ENCODE measurements at places on chromosomes 11 and 22.

DNA sequence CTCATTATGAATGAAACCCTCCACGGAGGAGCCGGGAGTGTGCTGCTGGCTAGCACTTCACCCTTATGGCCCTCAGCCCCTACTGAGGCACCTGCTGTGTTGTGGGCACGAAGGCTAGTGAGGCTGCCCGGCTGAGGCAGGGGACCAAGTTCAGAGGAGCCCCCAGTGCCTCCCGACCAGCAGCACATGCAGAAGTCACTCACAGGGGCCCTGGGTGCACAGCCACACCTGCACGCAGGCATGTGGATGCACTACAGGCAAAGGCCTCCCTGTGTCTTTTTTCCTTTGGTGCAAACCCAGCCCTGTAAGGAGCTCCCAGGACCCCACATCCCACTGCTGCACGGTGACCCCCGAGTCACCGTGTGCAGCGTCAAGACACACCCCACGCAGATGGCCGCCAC, 261.5 kb downstream of the BRD1 start:
- DNase-seq = peak; percentile 20

DNA sequence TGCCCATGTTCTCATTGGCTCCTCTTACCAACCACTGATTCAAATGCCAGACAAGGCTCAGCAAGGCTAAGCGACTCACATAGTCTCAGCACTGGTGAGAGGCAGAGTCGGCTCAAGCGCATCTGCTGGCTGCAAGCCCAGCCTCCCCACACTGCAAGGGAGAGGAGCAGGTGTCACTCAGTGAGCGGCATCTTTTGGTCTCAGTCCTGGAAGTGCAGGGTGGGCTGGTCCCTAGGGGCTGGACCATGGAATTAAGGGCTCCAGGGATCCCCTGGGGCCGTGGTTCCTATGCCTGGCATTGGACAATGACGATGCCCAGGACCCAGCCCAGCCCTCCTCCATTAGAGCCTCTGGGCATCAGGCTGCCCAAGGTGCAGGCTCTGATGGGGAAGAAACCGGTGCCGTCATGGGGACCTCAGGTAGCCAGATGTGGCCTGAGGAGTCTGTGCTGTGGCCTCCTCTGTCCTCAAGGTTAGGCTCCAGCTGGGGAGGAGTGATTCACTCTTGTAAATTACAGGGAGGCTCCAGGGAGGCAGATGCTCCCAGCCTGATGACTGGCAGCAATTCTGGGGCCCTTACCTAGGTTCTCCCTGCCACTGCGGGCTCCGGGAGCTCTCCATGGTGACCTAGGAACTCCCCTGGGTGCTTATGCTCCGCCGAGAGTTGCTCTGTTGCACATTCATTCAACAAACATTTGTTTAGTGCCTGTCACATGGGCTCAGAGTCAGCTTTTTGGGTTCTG, 28.0 kb downstream of the FADS2 start:
- no peak for DNase-seq

DNA sequence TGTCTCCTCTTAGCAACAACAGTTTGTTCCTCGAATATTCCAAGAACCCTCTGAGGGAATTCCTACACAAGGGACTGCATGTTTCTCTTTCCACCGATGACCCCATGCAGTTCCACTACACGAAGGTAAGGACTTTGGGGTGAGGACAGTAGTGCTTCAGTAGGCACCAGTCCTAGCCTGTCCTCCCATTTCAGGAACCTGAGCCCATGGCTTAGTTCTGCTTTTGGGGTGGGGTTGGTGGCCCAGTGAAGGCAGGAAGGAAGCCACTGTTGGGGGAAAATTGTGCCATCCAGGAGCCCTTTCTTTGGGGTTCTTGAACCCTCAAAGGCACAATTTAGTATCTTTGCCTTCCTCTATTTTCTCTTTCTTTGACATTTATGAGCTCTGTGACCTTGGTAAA, 38.2 kb downstream of the RNF141 start:
- no peak for DNase-seq

DNA sequence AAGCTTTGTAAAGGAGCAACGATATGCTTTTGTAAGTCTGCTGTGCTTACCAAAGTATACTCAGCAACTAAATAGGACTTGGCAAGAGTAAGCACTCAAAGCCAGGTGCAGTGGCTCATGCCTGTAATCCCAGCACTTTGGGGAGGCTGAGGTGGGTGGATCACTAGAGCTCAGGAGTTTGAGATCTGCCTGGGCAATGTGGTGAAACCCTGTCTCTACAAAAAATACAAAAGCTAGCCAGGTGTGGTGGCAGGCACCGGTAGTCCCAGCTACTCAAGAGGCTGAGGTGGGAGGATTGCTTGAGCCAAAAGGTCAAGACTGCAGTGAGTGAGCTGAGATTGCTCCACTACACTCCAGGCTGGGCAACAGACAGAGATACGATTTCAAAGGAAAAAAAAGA, 67.5 kb downstream of the PAK1 start:
- no peak for DNase-seq

DNA sequence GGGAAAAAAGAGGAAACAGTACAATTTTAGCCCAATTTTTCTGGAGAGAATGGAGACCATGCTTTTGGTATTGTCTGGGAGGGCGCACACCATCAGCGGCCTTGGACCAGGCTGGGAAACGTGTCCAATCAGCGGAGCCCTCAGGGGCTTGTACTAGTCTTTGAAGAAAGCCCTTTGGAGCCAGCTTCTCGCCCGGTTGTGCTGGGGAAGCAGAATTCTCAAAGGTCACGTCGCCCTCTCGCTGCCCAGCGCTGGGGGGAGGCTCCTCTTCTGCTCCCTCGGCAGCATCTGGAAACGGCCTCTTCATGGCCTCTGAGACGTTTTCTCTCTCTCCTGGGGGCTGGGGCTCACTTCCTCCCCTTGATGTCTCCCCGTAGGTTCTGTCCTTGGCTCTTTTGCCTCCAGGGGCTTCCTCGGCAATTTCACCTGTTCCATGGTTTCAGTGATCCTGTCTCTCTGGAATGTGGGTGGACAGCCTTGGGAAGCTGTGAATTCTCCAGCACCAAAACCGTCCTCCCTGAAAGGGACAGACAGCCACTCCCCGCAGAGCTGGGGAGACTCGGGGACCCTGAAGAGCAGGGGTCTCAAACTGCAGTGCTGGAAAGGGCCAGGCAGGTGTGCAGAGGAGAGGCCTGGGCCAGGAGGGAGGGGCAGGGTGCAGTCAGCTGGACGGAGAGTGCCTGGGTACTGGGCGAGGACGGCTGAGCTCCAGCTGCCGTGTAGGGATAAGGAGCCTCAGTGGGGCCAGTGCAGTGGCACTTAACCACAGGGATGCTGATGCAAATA, 80.2 kb downstream of the RPS6KA4 start:
- DNase-seq = no peak

DNA sequence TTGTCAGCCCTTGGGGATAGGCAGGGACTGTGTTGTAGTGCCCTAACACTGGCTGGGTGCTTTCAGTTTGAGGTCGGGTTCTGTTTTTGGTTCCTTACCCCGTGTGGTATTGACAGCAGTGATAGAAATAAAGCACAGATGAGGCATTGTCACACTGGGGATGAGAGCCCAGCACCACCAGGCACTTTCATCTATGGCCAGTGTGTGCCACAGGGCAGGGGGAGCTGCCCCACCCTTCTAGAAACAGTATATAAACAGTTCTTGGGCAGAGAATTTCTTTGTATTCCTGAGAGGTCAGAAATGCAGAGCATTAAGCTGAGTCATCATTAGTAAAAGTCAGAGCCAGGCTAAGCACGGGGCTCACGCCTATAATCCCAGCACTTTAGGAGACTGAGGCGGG, 23.1 kb upstream of the CDC42EP2 start:
- DNase-seq = no peak

- no peak for DNase-seq
Observed at GRCh38 chr11:33932721-33933120, 40.8 kb upstream of the LMO2 start.

- DNase-seq = no peak
Observed at GRCh38 chr11:88404932-88405710, 67.6 kb upstream of the CTSC start.

DNA sequence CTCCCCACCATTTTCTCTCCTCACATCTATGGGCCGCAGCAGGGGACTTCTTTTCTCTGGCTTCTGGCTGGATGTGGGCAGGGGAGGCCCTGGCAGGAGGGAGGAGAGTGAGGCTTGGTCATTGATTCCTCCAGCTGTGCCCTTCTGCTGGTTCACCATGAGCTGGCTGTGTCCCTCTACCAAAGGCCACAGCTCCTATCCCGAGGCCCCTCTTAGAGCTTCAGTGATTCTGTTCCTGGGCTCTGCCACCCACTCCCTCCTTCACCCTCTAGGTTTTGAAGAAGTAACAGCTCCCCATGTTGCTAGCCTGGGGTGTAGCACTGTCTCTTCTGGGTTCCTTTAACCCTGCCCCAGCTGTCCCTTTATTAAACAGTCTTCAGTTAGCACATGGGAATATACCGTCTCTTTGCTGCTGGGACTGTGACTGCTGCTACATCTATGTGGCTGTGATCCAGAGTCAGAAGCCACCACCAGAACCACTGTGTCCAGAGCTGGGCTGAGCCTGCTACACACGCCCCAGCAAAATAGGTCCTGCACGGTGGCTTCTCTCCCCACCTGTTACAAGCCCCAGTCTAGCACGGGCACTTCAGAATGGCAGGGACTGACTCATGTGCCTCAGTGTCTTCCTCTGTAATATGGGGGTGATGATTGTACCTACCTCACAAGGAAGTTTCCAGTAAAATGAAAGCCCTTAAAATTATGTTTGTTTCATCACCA, 578 bp upstream of the PARVG start:
- no peak for DNase-seq

- DNase-seq = no peak
Observed at GRCh38 chr11:47765086-47765485, 2.1 kb downstream of the FNBP4 start.

- DNase-seq = no peak
Observed at GRCh38 chr11:4682623-4683419, 14.8 kb downstream of the OR51E2 start.

- no peak for DNase-seq
Observed at GRCh38 chr11:55554169-55554568, at the start of gene OR4C15. OR4C15 (plus strand) TSS chr11:55554469; CDS start chr11:55554469, 0 bp downstream.

DNA sequence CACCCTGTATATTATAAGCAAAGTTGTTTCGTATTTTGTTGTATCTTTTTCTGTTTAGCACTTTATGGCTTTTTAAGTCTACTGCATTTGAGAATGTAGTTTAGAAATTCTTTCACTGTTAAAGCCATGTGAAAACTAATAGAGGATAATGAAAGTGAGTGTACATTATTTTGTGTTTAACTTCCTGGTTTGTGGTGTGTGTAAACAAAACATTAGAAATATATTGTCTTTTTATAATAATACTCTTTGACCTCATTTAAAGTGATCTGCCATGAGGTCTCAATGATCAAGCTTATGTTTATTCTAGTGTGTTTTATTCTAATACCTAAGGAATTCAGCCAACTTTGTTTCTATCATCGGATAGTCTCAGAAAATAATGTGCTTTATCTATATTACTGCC, 27.4 kb upstream of the TMEM45B start:
- no peak for DNase-seq

GRCh38 chr22:32714458-32715430, 86.8 kb upstream of the TIMP3 start:
- DNase-seq = no peak

- no peak for DNase-seq
Observed at GRCh38 chr22:38860283-38861169, 11.5 kb downstream of the CBX6 start.

DNA sequence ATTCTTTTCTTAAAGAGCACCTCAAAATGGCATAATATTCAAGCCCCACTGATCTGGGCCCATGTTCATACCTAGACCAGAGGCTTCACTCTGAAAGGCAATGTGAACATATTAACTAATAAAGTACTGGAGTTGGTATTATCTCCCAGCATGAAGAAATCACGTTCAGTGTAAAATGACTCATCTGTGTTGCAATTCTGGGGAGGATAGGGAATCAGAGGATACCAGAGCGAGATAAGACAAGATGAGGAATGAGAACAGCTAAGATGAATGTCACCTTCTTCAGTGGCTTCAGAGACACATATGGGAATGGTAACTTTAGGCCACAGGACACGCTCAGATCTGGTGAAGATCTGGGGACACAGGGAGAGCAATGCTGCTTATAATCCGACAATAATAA, 121.1 kb downstream of the NTM start:
- no peak for DNase-seq

DNA sequence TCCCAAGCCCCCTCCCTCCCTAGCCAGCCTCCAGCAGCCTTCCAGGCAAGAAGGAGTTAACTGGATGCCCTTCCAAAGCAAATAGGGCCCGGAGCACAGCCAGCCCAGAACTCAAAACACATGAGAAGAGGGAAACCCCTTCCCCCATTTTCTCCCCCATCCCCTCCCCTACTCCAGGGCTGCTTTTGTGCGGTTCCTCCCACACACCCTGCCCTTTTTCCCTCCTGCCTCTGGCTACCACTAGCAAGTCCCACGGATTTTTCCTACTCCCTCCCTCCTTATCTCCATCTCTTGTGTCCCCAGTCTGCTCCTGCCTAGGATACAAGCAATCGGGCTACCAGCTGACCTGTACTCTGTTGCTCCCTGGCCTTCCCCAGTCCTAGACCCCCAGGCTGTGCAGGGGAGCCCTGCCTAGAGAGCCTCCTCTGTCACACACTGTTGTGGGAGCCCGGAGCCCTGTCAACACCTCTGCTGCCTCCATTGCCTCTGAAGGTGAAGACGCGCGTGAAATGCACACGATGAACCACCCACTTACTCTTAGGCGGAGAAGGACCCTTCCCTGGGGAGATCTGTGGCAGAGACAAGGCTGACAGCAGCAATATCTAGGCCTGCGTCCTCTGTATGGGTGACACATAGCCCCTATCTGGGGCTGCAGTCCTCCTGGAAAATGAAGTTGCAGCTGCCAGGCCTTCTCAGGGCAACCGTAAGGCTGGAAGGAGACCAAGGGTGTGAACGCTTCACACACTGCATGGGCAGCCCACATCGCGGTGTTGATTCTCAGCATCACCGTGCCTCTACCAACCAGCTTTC, 282.8 kb downstream of the MN1 start:
- DNase-seq = no peak

GRCh38 chr11:77171254-77171653, 43.2 kb downstream of the MYO7A start:
- no peak for DNase-seq

GRCh38 chr11:106076171-106076918, 802 bp downstream of the KBTBD3 start:
- no peak for DNase-seq

- DNase-seq = no peak
Observed at GRCh38 chr22:30337461-30337778, 10.7 kb upstream of the TBC1D10A start.

GRCh38 chr11:6574816-6575715, 28.4 kb downstream of the RRP8 start:
- DNase-seq = no peak

GRCh38 chr11:11567936-11568650, 53.7 kb downstream of the GALNT18 start:
- DNase-seq = no peak

GRCh38 chr22:26681395-26681821, 24.0 kb downstream of the MIAT start:
- no peak for DNase-seq

- DNase-seq = no peak
Observed at GRCh38 chr11:46242041-46242951, 35.2 kb upstream of the CREB3L1 start.
